NCI-H2171 treated with DMSO at 0.1 percent for 48 hours (cell line): ENCODE measurements at places on chromosomes 13 and 19.

DNA sequence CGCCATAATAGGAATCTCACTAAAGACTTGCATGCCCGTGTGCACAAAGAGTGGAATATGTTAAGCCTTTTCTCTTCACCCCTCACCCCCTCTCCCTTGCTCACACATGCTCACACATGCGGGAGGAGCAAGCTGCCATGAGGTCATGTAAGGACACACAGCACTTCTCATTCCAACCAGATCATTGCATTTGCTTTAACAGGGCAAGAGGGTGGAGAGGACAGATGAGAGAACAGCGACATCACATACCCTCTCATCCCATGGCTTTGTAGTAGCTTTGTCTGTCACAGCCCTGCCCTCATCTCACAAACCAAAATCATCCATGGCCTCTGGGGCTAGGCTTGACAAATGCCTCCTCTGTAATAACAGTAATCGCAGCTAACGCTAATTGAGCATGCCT lies 145.6 kb upstream of the FRY start:
- peak; percentile 4 for DNase-seq

- DNase-seq = no peak
These were observed 113.4 kb downstream of the UFM1 start for GRCh38 chr13:38463048-38463447.

GRCh38 chr19:16876904-16877361 lies 11.9 kb upstream of the F2RL3 start:
- no peak for DNase-seq

DNA sequence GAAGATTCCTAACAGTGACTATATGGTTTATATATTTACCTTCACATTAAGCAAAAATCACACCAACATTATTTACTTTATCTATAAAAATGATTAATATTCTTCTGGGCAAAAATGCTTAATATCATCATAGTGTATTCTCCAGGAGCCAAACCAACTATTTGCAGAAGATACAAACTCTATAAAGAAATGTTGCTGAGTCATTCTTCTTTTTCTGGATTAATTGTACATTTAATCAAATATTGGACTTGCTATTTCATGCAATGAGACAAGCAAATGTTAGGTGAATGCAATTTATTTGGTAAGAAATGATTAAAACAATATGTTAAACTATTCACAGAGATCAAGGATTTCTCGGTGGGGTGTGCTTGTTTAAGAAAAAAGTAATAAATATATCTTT lies 1075.8 kb downstream of the PCDH9 start:
- no peak for DNase-seq

DNA sequence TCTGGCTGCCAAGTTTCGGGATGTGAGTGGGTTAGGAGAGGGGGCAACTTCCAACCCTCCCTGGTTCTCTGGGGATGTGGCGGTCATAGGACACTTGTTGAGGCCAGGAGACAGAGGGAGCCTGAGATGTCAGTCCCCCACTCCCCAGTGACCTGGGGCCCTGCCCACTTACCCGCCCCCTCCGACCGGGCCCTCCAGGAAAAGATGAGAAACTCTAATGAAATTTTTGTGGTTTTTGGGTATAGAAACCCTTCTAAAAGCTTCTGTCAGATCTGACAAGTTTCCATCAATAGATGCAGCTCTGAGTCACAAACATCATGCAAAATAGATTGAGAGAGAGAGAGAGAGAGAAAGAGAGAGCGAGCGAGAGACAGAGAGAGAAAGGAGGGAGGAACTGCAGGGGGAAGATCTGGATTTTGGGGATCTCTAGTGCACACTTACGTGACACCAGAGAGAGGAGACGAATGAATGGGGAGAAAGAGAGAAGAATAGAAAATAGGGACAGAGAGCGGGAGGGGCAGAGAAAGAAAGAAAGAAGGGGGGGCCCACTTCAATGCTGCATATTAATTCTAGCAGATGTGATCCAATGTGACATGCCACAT lies 94.0 kb downstream of the PTPRS start:
- DNase-seq = no peak

GRCh38 chr19:12983542-12984142 lies 11.6 kb upstream of the NFIX start:
- DNase-seq = peak; percentile 75

- no peak for DNase-seq
These were observed 1315.2 kb upstream of the MIR17HG start for GRCh38 chr13:90032313-90032712.

GRCh38 chr19:1295169-1296012 lies 9.7 kb downstream of the EFNA2 start:
- DNase-seq = no peak

DNA sequence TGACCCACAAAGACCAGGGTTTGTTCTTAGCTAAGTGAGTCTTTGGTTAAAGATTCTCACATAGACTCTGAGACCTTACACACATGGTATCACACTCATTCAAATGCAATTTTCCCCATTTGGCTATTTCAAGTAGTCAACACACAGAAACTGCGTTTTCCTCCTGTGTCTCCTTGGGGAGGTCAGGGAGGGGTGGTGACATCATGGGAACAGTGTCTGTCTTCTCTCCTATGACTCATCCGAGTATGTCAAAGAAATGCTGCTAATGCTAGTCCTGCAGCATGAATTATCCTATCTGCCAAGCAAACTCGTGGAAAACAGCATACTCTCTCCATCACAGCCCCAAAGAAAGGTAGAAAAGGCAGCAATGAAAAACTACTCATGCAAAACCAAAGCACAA lies 100.2 kb downstream of the ENOX1 start:
- no peak for DNase-seq

DNA sequence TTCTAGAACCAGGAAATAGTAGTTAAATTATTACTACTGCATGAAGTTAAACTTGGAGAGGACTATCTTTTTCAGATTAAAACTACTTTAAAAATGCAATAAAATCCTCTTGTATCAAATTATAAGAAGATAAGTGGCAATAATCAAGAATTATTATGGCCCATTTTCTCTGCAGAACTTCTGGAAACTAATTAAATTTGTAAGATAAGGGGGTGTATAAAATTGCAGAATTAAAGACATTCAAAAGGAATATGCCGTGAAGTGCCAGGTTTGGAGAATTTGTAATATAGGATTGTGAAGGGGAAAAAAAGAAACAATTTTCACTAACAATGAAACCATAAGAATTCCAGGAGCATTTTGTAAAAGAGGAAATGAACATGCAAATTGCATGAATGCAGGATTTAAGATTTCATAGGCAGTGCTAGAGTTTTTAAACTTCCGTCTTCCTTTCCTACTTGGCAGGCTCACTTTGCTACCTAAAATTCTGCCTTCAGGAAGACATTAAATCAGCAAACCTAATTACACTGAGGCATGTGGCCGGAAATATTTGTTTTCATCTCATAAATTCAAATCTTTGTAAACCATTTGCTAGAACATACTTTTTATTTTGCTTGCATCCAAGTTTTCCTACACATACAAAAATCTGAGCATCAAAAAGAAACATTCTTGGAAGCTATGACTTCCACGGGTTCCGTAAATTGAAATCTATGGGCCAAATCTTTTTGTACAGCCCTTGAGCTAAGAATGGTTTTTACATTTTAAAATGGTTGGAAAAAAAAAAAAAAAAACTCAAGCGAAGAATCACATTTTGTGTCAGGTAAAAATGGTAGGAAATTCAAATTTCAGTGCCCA lies 166.9 kb downstream of the DCLK1 start:
- no peak for DNase-seq

DNA sequence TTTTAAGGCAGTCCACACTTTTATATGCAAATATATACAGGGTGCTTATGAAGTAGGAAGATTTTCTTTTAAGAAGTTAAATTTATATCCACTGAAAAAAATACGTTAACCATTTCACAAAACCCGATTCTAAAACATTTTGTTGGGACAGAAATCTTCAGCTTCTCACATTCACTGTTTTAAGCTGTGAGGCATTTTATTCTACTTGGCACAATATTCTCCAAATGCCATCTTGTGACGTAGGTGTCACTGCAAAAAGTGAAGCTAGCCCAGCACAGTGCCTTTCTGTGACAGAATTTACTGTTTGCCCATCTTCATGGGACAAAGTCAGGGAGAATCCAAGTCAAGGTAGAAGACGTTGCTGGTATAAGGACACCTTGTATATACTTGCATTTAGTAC lies 94.5 kb upstream of the SLC15A1 start:
- DNase-seq = no peak

DNA sequence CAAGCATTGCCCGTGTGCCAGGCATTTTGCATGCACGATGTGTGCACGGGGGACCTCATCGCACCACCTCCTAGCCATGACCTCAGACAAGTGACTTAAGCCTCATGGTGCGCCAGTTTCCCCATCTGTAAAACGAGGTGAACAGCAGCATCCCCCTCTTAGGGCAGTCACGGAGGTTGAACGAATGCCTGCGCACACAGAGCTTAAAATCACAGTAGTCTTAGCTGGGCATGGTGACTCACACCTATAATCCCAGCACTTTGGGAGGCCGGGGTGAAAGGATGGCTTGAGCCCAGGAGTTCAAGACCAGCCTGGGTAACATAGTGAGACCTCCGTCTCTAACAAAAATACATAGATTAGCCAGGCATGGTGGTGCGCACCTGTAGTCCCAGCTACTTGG lies 48.6 kb downstream of the PIN1 start:
- no peak for DNase-seq

- DNase-seq = no peak
These were observed 128.7 kb downstream of the TSHZ3 start for GRCh38 chr19:31220540-31220939.

DNA sequence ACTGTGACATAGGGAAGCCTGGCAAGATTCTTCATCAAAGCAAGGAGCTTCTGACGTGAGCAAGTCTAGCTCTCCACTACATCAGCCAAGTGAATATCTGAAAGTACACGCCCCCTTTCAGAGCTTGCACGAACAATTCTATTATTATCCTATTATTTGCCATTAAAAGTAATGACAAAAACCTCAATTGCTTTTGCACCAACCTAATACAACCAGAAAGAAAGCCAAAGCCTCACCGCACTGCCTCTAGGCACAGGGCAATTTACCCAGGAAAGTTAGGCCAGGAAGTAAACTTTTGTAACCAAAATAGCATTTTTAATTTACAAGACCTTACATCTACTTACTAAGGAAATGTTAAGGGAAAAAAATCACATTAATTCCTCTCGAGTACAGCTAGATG lies 41.2 kb downstream of the LATS2 start:
- DNase-seq = no peak

DNA sequence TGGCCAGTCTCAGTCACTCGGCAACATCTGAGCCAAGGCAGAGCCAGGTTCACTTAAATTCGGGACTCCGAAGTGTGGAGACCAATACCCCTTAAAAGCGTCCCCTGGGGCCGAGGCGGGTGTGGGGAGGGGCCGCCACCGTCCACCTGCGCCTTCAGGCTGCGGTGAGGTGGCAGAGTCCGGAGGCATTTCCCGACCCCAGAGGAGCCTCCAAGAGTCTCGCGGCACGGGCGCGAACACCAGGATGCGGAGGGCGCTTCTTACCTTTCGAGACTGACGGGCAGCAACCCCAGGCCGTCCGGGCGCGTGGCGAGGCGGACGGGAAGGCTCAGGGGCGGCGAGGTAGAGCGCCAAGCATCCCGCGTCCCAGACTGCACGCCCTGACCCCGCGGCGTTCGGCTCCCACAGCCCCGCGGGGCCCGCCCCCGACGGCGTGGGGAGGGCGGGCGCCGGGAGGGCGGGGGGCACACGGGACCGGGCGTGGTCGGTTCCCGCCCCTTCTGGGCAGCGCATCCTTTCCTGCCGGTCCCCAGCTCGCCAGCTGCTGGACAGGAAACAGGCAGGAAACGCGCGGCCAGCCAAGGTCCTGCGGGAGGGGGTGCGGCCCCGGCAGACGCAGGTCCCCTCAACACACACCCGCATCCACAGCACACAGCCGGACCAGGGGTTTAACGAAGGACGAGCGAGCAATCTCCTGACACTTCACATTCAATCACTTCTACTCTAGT lies at the start of gene THSD1:
TSS of gene THSD1 (minus strand) at position 406 of the 728 bp plus-strand sequence. CDS start 3,572 bp downstream, outside the sequence.
- DNase-seq = peak; percentile 17

DNA sequence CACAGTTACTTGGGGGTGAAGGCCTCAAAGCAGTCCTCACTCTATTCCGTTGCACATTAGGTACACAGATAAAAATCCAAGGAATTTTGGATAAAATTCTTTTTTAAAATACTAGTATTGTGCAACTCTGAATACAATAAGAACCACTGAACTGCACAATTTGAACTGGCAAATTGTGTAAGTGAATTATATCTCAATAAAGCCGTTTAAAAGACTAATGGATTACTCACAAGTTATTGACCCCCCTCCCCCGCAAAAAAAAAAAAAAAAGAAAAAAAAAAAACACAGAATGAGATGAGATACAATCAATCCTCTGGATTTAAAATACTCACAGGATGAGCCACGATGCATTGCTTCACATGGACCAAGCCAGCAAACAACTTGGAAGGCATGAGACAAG lies 86.4 kb downstream of the CRYL1 start:
- DNase-seq = no peak

DNA sequence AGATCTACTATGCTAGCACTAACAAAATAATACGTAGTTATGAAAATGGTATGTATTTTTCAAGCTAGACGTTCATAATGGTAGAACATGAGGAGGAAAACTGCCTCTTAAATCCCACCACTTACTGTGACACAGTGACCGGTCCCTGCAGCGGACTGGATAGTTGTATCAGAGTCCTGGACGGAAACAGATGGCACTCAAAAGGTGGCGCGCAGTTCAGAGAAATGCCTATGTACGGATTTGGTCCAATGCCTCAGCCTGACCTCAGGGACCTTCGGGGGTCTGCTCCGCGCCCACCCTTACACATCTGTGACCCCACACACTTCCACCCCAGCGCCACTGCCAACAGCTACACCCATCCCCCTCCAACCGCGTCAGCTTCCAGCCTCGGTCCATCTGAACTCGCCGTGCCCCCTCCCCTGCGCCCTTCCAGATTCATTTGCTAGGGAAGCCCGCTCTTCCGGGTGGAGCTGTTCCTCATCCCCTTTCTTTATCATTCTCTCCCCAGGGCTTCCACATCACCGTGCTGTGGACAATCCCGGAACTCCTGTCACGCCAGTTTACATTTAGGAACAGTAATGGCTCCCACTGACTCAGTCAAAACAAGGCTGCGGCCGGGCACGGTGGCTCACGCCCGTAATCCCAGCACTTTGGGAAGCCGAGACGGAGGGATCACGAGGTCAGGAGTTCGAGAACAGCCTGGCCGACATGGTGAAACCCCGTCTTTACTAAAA lies 792 bp upstream of the LENG8 start:
- peak; percentile 34 for DNase-seq

DNA sequence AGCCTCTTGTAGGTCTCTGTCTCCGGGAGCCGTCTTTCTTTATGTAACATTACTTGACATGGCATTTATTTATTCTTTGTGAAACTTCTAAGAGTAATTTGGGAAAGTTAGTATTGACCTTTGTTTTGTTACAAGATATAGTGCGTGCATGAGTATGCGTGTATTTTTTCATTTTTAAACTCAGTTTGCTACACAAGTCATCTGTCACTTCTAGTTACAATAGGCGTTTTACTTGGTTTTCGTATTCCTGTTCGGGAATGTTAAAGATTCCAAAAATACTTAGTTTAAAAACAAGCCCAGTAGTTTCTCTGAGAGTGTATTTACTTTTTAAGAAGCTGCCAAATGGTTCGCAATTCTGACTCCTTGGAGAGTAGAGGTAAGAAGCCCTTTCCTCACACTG lies 3.2 kb downstream of the PDS5B start:
- DNase-seq = no peak
